ENCODE measurements at places on chromosomes 5 and 9.

DNA sequence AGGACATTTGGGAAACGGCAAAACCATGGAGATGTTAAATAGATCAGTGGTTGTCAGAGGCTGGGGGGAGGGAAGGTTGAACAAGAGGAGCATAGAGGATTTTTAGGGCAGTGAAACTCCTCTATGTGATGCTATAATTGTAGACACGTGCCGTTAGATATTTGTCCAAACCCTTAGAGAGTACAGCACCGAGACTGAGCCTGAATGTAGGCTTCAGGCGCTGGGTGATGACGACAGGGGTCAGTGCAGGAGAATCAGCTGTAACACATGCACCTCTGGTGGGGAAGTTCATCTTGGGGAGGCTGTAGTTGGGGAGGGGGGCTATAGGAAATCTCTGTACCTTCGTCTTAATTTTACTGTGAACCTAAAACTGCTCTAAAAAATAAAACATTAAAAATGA is 22.2 kb upstream of the CLPTM1L start:
- no peak for DNase-seq

DNA sequence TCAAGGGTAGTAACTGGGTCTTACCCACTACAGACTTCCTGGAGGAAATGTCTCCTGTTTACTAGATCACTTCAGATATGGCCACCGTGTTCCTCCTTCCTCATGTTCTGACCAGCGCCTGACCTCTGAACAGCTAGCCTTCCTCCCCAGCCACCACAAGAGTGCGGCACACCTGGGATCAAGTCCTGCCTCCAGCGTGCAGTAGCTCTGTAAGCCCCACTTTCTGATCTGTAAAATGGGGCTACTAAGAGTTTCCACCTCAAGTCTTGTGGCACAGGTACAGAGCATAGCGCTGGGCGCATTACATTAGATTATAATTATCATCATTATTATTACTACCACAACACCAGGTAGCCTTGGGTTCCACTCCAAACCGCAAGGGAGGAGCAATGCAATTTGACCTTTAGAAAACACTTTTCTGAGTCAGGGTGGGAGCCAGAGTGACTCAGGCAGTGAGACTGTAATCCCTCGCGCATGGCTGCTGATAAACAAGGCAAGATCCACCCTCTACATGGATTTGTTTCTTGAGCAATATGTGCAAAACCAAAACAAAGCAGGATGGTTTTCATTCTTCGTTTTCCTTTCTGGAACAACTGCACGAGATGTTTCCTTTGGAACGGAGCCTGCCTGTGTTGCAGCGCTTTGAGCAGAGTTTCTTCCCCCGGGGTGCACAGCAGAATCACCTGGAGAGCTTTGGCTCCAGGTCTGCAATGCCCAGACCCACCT is 65.0 kb upstream of the ANGPTL2 start:
- DNase-seq: no peak

GRCh38 chr5:162372256-162372655 is 304.7 kb downstream of the GABRG2 start:
- DNase-seq: no peak

GRCh38 chr9:3526997-3527940 is 1.5 kb upstream of the RFX3 start:
- peak; percentile 80 for DNase-seq

DNA sequence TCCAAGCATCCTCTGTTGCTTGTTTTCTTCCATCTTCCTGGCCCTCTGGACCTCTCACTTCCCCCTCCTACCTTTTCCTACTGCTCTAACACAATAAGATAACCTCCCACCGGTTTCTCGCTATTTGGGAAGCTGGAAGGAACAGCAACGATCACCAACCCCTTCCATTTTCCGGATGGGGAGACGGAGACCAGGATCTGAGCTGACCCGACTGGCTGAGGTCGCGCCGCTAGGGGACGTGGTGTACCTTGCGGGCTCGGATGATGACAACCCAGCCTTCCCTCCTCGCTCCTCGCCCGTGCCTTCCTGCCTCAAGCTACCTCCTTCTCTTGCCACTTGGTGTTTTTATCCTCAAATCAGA is 1.9 kb downstream of the LPAR1 start:
- no peak for DNase-seq

DNA sequence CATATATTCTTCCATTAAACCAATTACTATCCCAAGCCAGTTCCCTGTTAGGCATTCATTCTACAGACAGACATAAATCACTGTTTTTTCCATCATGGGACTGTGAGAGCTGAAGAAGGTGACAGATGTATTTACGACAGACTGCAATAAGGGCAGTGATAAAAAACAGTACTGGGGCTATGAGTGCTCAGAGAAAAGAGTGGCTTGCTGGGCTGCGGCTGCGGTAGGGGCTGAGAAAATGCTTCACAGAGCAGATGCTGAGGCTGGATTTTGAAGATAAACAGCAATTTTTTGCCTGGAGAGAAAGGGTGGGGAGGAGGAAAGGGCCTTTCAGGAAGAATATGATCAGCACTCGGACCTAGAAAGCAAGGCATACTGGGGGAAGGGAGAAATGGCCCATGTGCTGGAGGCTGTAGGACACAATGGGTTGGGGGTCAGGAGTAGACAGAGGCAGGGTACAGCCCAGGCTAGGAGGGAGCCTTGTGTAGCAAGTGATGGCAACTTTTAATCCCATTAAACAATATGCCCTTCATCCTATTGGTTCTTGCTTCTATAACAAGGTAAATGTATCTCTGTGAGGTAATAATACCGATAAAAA is 279.3 kb downstream of the ASTN2 start:
- no peak for DNase-seq

DNA sequence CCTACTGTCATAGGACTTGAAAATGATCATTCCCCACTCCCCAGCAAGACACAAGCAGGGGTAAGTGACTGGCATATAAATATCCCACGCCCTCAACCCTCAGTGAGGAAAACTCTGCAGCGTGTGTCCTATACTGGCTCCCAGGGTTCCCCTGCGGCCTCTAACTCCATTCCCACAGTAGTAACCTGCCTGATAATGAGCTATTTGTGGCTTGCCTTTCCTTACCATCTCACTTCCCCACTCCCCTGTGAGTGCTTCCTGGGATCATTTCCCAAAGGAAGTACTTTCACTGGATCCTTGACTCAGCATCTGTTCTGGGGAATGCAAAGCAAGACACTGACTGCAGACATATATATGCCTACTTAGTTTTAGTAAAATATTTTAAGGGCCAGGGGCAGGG is 14.3 kb downstream of the CDC14B start:
- DNase-seq: no peak

GRCh38 chr9:19927560-19927959 is 138.7 kb upstream of the SLC24A2 start:
- DNase-seq: no peak

- DNase-seq: no peak
Observed at GRCh38 chr9:137456061-137456863, 2.9 kb downstream of the NSMF start.

DNA sequence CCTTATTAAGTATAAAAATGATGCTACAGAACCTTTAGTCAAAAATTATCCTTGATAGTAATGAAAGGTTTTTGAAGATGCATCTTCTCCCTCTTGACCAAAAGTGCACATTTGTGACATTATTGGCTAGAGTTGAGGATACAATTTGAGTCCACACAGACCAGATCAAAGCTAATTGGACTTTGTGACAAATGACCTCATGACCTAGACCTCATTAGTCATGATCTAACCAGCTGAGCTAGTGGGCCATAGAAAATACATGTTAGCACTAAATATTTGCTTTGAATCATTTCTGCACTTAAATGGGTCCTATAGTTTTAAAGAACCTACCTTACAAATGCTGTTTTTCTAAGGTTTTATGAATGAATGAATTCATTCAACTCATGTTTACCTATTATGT is 182.1 kb downstream of the RFX3 start:
- DNase-seq: no peak

GRCh38 chr5:31382051-31382878 is 149.6 kb downstream of the DROSHA start:
- DNase-seq: no peak

GRCh38 chr5:121737120-121737519 is 114.6 kb upstream of the FTMT start:
- no peak for DNase-seq

DNA sequence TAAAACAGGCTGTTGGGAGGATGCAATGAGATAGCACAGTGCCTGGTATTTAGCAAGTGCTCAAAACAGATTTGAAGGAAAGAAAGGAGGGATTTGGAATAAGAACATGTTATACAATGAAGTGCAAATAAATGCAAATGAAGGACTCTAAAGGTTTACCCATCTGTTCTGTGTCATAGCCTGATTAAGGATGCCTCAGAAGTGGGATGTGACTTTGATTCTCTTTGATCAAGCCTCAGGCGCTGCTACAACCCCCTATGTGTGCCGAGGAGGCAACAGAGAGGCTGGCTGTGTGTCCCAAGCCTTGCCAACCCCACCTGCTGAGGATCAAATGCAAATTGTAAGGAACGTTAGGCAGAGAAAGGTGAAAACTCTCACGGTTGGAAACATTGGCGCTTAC is 27.2 kb downstream of the GGTA1 start:
- DNase-seq: no peak

- no peak for DNase-seq
Observed at GRCh38 chr5:89005990-89006389, 123.0 kb upstream of the MEF2C start.

- no peak for DNase-seq
Observed at GRCh38 chr9:21579247-21579671, 97.1 kb upstream of the IFNE start.

GRCh38 chr5:123448743-123449142 is 25.5 kb upstream of the CEP120 start:
- DNase-seq: no peak

Measured in NCI-H2081 (cell line).